ENCODE measurements at places on chromosomes 11 and 22. TPM values are rescaled to one million over a fixed set of nuclear protein-coding genes. Genes with fewer than 3 reads are reported as not detected.

The IFITM10 gene
- 7.9 TPM for total RNA-seq

DNA sequence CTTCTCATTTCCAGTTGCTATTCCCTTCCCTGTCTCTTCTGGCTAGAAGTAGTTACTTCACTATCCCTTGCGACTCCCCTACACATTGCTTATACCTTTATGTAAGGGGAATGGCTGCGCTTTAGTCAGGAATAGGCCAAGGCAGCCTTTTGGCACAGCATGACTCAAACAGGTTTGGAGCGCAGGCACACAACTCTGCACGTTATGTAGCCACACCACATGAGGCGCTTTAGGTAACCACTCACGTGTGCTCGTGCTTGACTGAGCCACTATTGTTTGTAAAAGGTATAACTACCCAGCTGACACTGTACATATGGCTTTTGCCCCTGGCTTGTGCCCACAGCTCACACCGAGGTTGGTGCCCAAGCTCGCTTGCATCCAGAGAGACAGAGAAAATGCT is 46.7 kb upstream of the LIPT2 start:
- no peak for DNase-seq

- DNase-seq: no peak
Measured at GRCh38 chr11:127925475-127925874, 661.9 kb downstream of the ETS1 start.

DNA sequence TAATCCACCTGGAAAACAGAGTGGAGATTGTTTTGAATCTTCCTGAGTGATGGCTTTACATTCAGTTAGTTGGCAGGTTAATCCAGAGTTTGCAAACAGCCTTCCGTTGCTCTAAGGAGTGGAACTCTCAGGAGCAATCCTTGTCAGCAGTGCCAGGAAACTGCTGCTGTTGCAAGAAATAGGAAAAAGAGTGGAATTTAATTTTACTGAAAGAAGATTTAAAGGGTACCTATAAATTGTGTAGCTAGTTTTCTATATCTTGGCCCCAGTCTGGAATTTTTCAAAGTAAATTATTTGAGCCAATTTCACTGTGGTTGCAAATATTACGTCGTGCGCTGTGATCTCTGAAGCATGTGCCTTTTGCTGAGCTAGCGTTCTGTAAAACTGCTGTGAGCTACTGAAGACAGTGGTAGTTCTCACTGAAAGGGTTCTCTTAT is 55.5 kb upstream of the SLC5A12 start:
- no peak for DNase-seq

GRCh38 chr11:36421546-36422155 is 88.4 kb downstream of the TRAF6 start:
- no peak for DNase-seq

DNA sequence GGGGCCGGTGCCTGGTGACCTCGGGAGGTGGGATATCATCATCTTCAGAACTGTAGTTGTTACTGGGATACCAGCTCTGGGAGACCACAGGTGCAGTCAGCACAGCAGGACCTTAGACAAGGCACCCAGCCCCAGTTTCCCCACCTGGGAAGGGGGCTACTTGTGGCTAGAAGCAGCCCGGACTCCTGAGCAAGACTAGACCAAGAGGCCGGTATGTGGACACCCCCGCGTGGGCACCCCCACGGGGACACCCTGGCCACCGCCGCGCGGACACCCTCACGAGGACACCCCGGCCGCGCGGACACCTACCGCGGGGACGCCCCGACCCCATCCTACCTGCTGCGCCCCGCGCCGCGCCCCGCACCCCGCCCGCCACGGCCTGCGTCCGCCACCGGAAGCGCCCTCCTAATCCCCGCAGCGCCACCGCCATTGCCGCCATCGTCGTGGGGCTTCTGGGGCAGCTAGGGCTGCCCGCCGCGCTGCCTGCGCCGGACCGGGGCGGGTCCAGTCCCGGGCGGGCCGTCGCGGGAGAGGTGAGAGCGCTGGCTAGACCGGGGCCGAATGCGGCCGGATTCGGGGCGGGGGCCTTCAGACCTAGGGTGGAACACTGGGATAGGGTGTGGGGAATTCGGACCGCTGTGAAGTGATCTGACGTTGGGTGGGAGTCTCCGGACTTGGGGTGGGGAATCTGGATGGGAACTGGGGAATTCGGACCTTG is at the start of the genes COMT and TXNRD2:
Gene COMT, plus strand, starts transcription at position 408 of the 718 bp plus-strand sequence. CDS start 20,755 bp downstream, outside the sequence.
Gene TXNRD2, minus strand, starts transcription at position 454 of the 718 bp plus-strand sequence. Its CDS starts 15 bp downstream, at position 439.
- no peak for DNase-seq
